Vagina (tissue), 2 donors: ENCODE measurements at places on chromosomes 3 and 15. TPM values are rescaled to one million over a fixed set of nuclear protein-coding genes. Genes with fewer than 3 reads are reported as not detected.

Gene MUC20
- total RNA-seq = 23.8 TPM

Gene RASGRP1
- 8.8 TPM for total RNA-seq

Gene ATRIP
- 13.8 TPM for total RNA-seq

Gene HRG
- 0.25 TPM for total RNA-seq

Gene RLBP1
- not detected for total RNA-seq

Gene EXD1
- total RNA-seq = not detected

Gene CLCN2
- 8.1 TPM for total RNA-seq

Gene CAPN7
- 72.4 TPM for total RNA-seq

Gene TMIE
- 0.74 TPM for total RNA-seq
